ENCODE measurements at places on chromosomes 4 and X.
A peak's percentile ranks its signal among the peaks of the same experiment; 100 is the strongest.

GRCh38 chr4:20260821-20261220, 9.1 kb downstream of the SLIT2 start:
- no peak for DNase-seq

GRCh38 chrX:129629837-129630236, 24.9 kb downstream of the APLN start:
- peak; percentile 38 for DNase-seq

DNA sequence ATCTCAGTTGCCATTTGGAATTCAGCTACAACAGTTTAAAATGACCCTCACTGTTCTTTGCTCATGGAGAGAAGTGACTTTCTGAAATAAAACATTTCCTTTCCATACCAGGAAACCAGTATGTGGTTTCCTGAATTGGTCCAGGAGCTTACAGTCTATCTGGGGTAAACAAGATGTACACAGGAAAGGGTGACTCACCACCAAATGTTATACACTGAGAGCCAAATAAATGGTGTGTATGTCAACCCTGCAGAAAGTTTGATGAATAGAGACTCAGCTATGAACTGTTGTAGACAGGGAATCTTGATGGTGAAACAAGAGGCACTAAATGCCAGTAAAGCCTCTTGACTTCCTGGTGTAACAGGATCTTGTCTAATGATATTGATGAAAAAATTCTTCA, 100.4 kb downstream of the HS6ST2 start:
- DNase-seq = no peak

DNA sequence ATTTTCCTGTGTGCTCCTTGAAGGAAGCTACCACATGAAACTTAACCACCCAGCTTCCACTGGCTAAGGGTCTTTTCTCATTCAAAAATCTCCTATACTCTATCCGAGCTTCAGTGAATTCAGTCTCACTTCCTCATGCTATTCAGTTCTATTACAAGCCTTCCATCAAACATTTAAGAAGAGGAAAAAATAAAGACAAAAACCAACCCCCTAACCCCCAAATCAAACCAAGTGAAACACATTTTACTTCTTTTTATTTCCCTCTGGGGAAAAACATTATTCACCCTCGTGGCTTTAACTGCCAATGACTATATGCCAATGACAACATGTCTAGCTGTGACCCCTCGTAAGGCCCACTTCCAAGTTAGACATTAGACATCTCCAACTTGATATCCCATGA, 16.2 kb upstream of the WDR19 start:
- no peak for DNase-seq

GRCh38 chr4:10589321-10589720, 95.2 kb downstream of the CLNK start:
- DNase-seq = no peak

- DNase-seq = no peak
Observed at GRCh38 chr4:113646442-113646822, 115.1 kb downstream of the CAMK2D start.

DNA sequence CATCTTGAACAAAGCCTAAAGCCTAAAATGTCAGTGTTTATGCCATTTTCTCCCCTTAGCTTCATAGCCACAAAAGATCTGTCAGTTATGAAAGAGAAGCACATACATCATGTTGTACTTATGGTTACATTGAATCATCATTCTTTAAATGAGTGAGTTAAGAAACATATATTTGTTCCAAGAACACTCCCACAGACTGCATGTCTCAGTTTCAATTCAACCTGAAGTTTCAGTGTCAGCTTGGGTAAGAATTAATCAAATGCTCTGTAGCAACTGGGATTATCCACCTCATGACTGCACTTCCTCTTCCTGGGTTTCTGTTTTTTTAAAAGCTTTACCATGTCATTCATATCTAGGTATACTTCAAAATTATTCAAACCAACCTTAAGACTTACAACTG, 3.9 kb upstream of the TMPRSS11B start:
- DNase-seq = no peak

DNA sequence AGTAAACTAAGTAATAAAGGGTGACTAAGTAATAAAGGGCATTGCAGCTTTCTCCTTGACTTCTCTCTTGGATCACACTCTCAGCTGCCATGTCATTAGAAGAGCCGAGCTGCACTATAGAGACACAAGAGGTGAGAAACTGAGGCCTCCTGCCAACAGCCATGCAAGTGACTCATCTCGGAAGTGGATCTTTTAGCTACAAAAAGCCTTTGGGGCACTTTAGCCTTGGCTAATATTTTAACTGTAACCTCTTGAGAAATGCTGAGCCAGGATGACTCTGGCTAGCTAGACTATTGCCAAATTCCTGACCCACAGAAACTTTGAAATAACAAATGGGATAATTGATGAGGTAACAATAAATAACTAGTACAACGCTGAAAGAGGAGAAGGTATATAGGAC, 1.5 kb upstream of the NEIL3 start:
- DNase-seq = no peak

DNA sequence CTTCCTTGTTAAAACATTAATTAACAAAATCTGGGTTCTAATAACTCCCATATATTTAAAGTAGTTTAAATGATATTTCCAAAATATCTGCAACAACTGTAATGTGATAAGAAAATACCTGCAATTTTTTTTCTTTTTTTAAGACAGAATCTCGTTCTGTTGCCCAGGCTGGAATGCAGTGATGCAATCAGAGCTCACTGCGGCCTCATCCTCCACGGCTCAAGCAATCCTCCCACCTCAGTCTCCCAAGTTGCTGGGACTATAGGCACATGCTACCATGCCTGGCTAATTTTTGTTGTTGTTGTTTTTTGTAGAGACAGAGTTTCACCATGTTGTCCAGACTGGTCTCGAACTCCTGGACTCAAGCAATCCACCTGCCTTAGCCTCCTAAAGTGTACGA, 45.7 kb upstream of the NSUN7 start:
- no peak for DNase-seq

DNA sequence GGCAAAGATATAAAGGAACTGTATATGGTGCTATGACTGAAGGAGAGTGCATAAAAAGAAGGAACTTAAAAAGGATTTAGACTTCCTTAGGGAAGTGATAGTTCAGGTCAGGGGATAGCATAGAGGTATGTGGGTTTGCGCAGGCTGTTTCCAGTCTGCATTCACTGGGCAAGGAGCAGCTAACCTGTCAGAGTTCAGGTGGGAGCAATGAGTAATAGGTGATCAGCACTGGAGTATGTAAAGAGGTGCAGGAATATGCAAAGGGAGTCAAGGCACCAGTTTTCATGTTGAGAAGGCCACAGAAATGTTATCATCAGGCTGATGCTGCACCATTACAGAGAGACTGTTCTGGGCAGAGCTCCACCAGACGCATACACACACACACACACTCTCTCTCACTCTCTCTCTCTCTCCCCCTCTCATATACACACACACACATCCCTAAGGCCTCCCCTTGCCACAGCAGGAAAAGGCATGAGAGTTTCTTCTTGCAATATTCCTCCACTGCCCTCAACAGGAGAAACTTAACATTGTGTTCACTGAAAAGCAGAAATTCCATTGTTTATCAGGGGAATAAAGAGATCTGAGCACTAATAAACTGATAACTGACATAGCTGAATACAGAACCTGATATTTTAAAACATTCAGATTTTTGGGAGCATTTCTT, 256.4 kb upstream of the GRID2 start:
- no peak for DNase-seq

DNA sequence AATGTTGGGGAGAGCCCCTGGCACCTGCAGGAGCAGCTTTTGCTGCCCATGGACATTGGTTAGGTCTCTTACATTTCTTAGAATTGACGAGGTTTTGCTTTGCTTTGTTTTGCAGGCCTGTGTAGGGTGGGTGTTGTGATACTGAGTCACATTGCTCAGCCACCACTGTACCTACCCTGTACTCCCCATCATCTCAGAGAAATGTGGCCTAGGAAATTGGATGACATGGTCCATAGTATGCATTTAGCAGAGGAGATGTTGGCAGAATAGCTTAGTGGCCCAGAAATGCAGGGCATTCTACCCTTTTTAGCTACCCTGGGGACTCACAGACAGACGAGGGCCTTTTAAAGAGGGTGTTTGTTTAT, 43.7 kb downstream of the IL21 start:
- DNase-seq = no peak

GRCh38 chr4:7598939-7599790, 164.4 kb upstream of the PSAPL1 start:
- DNase-seq = no peak

GRCh38 chrX:148542481-148543255, 42.3 kb downstream of the AFF2 start:
- no peak for DNase-seq

DNA sequence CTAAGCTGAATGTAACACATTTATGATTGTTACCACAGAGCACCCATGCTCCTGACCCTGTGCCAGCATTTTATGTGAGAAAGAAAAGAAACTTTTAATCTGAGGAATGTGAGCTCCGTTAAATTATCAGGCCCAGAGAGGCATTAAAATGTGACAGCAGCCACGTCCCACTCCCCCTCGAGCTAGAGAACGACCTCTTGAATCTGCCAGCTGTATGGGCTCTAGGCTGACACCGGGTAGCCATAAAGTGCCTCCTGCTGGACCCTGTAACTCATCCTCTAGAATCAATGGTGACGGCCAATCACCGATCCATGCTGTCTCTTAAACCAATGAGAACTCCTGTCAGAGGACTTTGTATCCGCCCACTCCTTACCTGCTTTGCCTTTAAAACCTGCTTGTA, 110.2 kb upstream of the ADRA2C start:
- no peak for DNase-seq

GRCh38 chr4:150217192-150217591, 138.9 kb downstream of the DCLK2 start:
- DNase-seq = peak; percentile 69

DNA sequence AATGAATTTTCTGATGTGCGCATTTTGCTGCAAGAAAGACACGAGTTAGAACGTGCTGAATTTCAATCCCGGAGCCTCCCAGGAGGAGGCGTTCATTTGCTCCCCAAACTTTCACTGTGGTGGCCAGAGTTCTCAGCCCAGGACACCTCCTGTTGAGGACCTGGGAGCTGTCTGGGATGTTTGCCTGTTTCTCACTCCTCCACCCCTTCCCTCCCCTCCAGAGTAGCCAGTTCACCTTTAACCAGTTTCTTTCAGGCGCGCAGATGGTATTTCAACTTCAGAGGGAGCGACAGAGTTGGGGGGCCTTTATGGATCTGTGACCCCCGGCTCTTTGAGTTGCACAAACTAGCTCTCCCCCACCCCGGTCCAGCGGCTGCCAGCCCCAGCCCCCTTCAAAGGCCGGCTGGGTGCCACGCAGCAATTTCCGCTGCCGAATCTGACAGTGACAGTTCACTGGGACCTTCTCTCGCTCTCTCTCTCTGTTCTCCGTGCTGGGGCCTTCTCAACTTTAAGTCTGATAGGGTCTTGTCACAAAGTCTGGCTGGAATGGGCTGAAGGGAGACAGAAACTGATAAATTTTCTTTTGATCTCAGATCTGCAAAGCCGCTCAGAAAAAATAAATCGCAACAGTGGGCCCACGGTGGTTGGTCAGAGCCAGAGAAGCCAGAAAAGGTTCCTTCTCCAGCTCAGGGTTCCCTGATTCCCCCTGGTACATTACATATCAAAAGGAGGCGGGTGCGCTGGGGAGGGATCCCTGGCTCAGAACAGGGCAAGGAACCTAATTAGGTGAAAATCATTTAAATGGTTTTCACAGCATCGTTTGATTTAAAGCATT, 100.0 kb upstream of the STX18 start:
- DNase-seq = no peak

GRCh38 chr4:55397126-55397436, 1.3 kb downstream of the TMEM165 start:
- no peak for DNase-seq
